ENCODE measurements at places on chromosomes 11 and 22. TPM values are rescaled to one million over a fixed set of nuclear protein-coding genes. Genes with fewer than 3 reads are reported as not detected.

DNA sequence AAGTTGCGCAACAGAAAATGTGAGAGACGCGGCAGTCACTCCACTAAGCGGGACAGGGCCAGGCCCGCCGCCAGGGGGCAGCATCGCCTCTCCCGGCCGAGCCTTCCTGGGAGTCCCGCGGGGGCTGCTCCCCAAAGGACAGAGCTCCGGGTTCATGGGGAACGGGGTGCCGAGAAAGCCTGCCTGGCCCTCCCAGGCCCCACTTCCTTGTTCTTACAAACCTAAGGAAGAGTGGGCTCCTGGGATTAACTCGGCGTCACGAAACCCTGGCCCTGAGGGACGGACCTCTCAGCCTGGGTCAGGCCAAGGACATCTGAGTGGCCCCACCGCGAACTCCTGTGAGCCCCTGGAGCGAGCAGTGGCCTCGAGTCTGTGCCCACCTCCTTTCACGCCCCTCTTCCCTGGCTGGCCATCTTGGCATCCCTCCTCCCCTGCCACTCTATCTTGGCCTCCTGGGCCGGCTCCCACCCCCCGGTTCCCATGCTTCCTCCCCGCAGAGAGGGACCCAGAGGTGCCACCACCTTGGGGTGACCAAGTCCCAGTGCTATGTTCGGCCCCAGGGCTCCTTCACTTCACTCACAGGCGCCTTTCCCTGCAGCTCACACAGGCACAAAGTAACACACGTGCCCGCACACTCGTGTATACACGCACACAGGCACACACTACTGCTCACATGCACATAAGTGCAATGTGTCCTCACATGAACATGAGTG, 99.9 kb upstream of the FGF3 start:
- no peaks in the 10 kb centered on the region for H3K4me1 ChIP-seq
- H3K27ac ChIP-seq, result no peak overlapping the region
- H3K4me3 ChIP-seq, result no peak overlapping the region
- DNase-seq, result peak; percentile 79
- no peaks in the 10 kb centered on the region for H3K27me3 ChIP-seq

- DNase-seq, result no peak
- H3K27me3 ChIP-seq, result no peaks in the 10 kb centered on the region
- no peak overlapping the region for H3K27ac ChIP-seq
- H3K4me3 ChIP-seq, result no peak overlapping the region
- H3K4me1 ChIP-seq, result no peaks in the 10 kb centered on the region
- H3K36me3 ChIP-seq, result no peaks in the 10 kb centered on the region
Measured at GRCh38 chr11:76701294-76702040, 30.9 kb upstream of the LRRC32 start.

GRCh38 chr11:126698576-126698975, 302.0 kb downstream of the KIRREL3 start:
- no peaks in the 10 kb centered on the region for H3K27me3 ChIP-seq
- no peak overlapping the region for H3K27ac ChIP-seq
- DNase-seq, result no peak
- no peaks in the 10 kb centered on the region for H3K4me1 ChIP-seq

- no peak for DNase-seq
- no peak overlapping the region for H3K27ac ChIP-seq
- no peak overlapping the region for H3K4me3 ChIP-seq
- H3K27me3 ChIP-seq, result no peaks in the 10 kb centered on the region
- no peaks in the 10 kb centered on the region for H3K4me1 ChIP-seq
- H3K36me3 ChIP-seq, result no peaks in the 10 kb centered on the region
Measured at GRCh38 chr22:29713156-29713727, 6.6 kb upstream of the CABP7 start.

- H3K36me3 ChIP-seq, result no peaks in the 10 kb centered on the region
- no peak overlapping the region for H3K27ac ChIP-seq
- DNase-seq, result no peak
- H3K4me3 ChIP-seq, result no peak overlapping the region
Measured at GRCh38 chr11:116932181-116932580, 94.8 kb upstream of the APOA1 start.

DNA sequence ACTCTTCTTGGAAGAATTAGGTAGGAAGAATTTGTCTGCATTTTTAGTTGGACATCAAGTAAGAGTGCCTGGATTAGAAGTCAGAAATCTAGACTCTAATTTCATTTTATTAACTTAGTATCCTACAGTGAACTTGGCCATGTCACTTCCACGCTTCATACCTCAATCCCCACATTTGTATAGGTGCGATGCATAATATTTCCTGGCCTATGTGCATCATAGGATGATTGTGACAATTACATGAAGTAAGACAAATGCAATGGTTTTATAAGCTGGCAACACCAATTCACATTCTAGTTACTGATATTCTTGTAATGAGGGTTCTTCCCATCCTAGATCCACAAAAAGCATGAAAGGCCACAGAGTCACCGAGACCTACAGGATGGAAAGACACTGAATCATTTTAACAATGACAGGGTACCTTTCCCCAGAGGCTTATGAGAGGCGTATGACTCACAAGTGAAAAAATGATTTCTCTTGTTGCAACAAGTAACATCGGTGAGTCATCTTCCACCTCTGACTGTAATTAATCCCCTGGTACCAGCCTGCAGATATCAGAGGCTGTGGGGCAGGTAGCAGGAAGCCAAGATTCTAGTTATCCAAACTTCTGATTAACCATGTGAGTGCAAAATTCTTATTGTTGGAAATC, 56.0 kb upstream of the OR5AK2 start:
- H3K4me1 ChIP-seq, result no peaks in the 10 kb centered on the region
- no peak overlapping the region for H3K4me3 ChIP-seq
- H3K36me3 ChIP-seq, result no peaks in the 10 kb centered on the region
- DNase-seq, result no peak
- H3K27ac ChIP-seq, result no peak overlapping the region

DNA sequence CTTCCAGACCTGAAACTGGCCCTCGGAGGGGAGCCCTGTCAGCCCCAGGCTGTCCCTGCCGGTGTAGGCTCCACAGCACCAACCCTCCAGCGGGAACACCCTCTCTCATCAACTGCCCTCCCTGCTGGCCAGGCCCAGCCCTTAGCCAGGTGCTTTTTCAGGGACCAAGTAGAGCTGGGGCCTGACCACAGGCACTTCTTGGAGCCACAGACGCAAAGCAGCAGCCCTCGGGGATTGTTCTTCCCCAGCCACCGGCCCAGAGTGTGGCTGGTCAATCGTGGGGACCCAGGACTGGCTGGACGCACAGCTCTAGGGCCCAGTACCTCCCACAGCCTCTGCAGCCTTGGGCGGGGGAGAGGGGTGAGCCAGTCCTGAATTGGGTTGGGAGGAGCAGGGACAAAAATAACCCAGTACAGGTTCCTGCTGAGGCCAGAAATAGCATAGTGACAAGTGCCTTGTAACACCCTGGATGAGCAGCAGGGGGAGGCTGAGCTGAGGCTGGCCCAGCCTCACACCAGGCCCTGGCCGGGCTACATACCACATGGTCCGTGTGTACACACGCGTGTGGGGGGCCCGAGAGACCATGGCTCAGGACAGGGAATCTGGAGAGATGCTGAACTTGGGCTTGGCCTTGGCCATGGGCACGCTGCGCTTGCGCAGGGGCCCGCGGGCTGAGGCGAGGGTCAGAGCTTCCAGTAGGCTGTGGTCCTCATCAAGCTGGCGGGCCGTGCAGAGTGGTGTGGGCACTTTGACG, 2.0 kb downstream of the KCNJ11 start:
- H3K4me1 ChIP-seq, result no peaks in the 10 kb centered on the region
- H3K27ac ChIP-seq, result no peak overlapping the region
- no peaks in the 10 kb centered on the region for H3K27me3 ChIP-seq
- H3K4me3 ChIP-seq, result no peak overlapping the region
- peak; percentile 57 for DNase-seq

DNA sequence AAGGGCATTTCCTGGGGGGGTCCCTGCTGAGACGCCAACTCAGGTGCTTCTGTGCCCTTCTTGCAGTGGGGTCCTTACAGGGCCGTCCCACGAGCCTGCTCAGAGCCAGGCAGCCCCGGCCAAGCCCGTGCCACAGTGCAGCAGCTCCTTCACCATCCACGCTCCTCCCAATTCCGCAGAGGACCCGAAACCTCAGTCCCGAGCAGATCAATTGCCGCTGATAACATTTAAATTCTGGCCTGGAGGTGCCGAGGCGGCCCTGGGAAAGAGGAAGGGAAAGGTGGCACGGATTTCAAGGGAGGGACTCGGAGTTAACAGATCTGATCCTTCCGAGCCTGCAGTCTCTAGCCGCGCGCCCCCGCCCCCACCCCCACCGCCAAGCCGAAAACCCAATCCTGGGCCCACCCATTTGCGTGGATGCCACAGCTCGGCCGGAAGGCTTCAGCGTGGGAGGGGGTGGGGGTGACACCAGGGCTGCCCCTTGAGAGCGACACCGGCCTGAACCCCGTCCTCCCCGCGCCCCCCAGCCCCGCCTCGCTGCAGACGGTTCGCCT, 32.3 kb upstream of the JAM3 start:
- no peaks in the 10 kb centered on the region for H3K36me3 ChIP-seq
- H3K27me3 ChIP-seq, result no peaks in the 10 kb centered on the region
- peak overlapping the region; percentile 53 for H3K27ac ChIP-seq
- H3K4me1 ChIP-seq, result peaks cover 8% of the 10 kb centered on the region

DNA sequence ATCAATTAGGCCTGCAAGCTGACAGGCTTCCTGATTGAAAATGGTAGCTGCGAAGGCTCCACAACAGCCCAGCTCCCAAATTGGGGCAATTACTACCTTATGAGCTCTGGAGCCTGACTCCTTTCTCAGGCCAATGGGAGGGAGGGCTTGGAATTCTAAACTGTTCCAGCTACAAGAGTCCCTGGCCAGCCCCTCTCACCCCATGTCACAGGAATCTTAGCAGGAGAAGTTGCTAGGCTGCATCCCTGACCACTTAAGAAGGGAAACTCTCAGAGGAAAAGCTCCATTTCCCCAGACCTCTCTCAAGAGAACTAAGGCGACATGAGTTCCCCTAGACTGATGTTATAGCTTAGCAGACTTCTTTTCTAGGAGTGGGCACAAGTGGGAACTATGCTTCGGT, 4.9 kb downstream of the LRP4 start:
- no peak for DNase-seq
- no peaks in the 10 kb centered on the region for H3K27me3 ChIP-seq
- H3K4me3 ChIP-seq, result no peak overlapping the region
- no peaks in the 10 kb centered on the region for H3K4me1 ChIP-seq
- H3K27ac ChIP-seq, result no peak overlapping the region

DNA sequence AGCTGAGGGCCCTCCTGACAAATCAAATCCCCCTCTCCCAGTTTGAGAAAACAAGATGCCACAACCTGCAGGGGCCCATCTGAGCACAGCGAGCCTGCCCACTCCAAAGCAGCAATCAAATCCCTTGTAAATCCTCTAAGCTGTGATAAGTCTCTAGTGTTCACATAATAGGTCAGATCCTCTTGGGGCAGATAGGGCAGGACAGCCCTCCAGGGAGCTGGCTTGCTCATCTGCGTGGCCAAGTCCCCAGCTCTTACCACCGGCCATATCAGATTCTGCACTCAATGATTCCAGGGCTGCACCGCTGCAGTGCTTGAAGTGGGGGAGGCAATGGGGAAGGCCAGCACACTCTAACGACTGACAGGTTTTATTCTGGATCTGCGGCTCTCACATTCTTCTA, 29.6 kb upstream of the FLI1 start:
- DNase-seq, result no peak
- no peaks in the 10 kb centered on the region for H3K36me3 ChIP-seq
- no peaks in the 10 kb centered on the region for H3K4me1 ChIP-seq

- peak overlapping the region; percentile 54 for H3K4me3 ChIP-seq
- H3K27ac ChIP-seq, result no peak overlapping the region
- no peaks in the 10 kb centered on the region for H3K27me3 ChIP-seq
- H3K4me1 ChIP-seq, result no peaks in the 10 kb centered on the region
Measured at GRCh38 chr11:66857234-66857926, 516 bp downstream of the LRFN4 start.

DNA sequence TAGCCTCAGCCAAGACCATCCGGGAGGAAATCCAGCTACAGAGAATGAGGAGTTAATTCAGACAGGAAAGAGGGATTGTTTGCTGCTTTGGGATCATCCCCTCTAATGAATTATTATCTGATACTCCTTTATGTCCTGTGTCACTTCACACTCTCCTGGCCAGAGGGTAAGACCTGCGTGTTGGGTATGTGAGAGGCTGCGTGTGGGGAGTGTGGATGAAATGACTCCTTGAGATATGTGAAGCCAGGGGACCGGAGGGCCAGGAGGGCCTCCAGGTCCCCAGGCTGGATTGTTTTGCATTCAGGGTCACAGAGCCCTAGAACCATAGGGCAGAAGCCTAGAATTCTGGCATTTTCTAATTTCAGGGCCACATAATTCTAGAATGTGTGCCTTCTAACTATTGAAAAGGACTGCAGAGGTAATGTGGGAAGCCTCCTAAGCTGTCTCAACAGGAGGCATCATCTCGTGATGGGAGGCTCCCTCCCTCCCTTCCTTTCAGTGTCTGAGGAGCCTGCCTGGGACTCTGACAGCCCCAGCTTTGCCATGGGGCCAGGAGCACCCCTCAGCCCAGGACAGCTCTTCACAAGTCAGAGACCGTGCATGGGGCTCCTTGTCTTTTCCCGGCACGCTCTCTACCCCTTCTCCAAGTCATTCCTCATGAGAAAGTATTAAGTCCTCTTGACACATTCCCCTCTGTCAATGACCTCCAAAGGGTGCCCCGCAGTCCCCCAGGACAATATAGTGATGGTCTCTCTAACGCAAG, 3.7 kb downstream of the TPBGL start:
- H3K4me1 ChIP-seq, result no peaks in the 10 kb centered on the region
- no peaks in the 10 kb centered on the region for H3K36me3 ChIP-seq
- DNase-seq, result no peak
- H3K4me3 ChIP-seq, result no peak overlapping the region

- no peaks in the 10 kb centered on the region for H3K27me3 ChIP-seq
- H3K4me1 ChIP-seq, result no peaks in the 10 kb centered on the region
- no peaks in the 10 kb centered on the region for H3K36me3 ChIP-seq
- no peak overlapping the region for H3K4me3 ChIP-seq
Measured at GRCh38 chr11:44557464-44557863, 8.0 kb upstream of the CD82 start.

DNA sequence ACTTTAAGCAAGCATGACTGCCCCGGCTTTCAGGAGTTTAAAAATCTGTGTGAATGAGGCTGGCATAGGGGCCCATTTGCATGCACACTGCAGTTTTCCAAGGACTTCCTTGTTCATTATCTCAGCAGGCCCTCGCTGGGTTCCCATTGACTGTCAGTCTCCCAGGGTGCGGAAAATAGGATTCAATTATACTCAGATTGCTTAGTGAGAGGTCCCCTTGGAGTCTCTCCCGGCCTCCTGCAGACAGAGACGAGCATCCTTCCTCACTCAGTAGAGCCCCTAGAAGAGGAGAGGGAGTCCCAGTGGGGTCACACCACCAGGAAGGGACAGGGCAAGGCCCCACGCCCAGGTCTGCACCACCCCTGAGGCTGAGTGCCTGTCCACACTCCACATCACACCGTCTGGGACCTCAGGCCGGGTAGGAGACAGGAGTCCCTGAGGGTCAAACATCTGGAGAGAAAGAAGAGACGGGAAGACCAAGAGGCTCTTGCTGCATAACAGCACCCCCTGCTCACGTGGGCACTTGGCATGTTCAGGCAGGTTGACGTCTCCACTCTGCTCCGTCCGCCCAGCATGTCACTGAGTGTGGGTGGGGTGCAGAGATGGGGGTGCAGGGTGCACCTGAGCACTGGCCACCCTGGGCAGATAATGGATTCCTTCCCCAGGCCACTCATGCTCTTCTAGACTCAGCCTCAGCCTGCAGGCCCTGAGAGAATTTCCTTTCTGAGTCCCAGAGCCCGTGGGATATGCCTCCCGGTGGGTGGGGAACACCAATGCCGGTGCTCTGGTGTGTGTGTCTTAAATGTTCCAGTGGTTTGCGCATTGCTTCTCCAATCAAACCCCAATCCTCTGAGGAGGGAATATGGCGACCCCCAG, 58.8 kb downstream of the MCM5 start:
- H3K4me3 ChIP-seq, result no peak overlapping the region
- no peaks in the 10 kb centered on the region for H3K4me1 ChIP-seq
- no peaks in the 10 kb centered on the region for H3K36me3 ChIP-seq
- no peak for DNase-seq
- no peak overlapping the region for H3K27ac ChIP-seq

Gene TRIM48
- not detected for total RNA-seq

Gene FAM181B
- total RNA-seq, result not detected

Gene LRRC74B
- not detected for total RNA-seq

Gene SSH3
- 10.9 TPM for total RNA-seq

Gene HBD
- 4.1 TPM for total RNA-seq

Data from right lobe of liver (tissue), 6 donors.